ENCODE measurements at places on chromosomes 13 and 19. TPM values are rescaled to one million over a fixed set of nuclear protein-coding genes. Genes with fewer than 3 reads are reported as not detected.

Gene SCEL
- total RNA-seq = 0.15 TPM

Gene SHC2
- total RNA-seq = 2.0 TPM

Gene PALM
- 21.2 TPM for total RNA-seq

Gene OSCAR
- total RNA-seq = 0.61 TPM

Gene ZNF569
- total RNA-seq = 9.5 TPM

Gene ARID3A
- 19.6 TPM for total RNA-seq

Gene MCEMP1
- total RNA-seq = 4.1 TPM

Gene FFAR2
- total RNA-seq = not detected

Measured in A673 (cell line).